ENCODE measurements at places on chromosomes 16 and 17.

DNA sequence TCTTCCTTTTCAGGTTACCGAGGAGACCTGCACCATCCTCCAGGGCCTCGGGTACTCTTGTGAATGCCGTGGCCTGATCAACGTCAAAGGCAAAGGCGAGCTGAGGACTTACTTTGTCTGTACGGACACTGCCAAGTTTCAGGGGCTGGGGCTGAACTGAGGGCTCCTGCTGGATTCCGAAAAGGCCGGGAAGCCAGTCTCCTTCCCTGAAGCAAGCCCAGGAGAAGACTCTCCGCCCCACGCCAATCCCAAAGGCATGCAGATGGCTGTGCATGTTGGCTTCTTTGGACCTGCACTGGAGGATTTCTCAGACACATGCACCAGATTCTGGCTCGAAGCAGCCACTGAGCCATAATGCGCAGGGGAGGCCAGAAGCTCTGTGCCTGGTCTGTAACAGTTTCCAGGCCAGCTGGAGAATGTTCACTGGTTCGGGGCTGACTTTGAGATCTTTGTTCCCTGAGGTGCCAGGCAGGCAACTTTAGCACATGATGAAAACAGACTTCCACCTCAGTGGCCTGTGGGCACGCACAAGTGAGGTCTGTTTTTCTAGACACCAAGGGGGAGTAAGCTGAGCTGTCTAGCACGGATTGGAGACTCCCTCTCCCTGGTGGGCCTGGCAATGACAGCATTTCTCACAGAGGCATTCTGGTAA lies 49.1 kb downstream of the ADCY7 start:
- no peak for DNase-seq

GRCh38 chr17:45935197-45935709 lies 40.9 kb downstream of the MAPT start:
- no peak for DNase-seq

DNA sequence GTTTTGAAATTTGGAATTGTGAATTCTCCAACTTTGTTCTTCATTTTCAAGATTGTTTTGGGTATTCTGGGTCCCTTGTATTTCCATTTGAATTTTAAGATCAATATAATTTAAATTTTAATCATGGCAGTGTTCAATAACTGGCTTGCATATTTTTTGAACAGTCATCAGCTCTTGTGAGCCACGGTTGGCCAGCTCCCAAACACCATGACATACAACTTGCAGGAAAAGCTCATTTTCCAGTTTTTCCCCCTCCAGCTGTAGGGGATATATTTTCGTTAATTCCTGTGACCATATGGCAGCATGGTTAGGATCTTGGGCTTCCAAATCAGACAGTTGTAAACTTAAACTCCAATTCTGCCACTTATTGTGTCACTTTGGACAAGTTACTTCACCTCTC lies 690.1 kb downstream of the WWOX start:
- no peak for DNase-seq

- no peak for DNase-seq
These were observed 29.3 kb downstream of the HIC1 start for GRCh38 chr17:2084036-2084765.

GRCh38 chr17:1752425-1753262 lies 9.2 kb upstream of the SERPINF1 start:
- DNase-seq, result no peak

GRCh38 chr16:52529226-52529625 lies 17.7 kb downstream of the TOX3 start:
- no peak for DNase-seq

DNA sequence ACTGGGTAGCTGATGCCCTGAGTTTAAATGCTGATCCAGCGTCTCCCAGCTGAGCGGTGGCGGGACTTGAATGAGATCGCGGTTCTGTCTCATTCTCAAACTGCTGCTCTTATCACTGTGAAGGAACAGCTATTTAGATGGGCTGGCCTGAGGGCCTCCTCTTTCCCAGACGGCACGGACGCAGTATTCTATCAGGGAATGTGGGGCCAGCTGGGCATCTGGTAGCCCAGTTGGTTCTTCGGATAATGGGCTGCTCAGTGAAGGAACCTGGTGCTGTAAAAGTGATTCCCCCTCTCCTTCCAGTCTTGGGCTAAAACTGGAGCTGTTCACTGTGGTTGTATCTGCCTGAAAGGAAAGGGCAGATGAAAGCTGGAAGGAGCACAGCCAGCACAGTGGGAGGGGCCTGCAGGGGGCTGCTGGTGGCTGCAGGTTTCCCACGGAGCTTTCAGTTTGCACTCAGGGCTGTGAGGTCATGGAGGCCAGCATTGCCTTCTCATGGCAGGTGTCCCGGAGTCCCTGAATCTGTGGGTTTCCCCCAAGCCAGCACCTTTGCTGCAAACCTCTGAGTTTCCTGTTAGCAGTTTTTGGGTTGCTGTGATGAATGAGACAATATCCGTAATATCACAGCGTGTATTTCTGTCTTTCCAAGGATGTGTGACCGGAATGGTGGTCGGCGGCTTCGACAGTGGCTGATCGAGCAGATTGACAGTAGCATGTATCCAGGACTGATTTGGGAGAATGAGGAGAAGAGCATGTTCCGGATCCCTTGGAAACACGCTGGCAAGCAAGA lies 3.6 kb downstream of the IRF8 start:
- DNase-seq, result no peak

GRCh38 chr17:71703701-71704100 lies 417.1 kb upstream of the SOX9 start:
- no peak for DNase-seq

DNA sequence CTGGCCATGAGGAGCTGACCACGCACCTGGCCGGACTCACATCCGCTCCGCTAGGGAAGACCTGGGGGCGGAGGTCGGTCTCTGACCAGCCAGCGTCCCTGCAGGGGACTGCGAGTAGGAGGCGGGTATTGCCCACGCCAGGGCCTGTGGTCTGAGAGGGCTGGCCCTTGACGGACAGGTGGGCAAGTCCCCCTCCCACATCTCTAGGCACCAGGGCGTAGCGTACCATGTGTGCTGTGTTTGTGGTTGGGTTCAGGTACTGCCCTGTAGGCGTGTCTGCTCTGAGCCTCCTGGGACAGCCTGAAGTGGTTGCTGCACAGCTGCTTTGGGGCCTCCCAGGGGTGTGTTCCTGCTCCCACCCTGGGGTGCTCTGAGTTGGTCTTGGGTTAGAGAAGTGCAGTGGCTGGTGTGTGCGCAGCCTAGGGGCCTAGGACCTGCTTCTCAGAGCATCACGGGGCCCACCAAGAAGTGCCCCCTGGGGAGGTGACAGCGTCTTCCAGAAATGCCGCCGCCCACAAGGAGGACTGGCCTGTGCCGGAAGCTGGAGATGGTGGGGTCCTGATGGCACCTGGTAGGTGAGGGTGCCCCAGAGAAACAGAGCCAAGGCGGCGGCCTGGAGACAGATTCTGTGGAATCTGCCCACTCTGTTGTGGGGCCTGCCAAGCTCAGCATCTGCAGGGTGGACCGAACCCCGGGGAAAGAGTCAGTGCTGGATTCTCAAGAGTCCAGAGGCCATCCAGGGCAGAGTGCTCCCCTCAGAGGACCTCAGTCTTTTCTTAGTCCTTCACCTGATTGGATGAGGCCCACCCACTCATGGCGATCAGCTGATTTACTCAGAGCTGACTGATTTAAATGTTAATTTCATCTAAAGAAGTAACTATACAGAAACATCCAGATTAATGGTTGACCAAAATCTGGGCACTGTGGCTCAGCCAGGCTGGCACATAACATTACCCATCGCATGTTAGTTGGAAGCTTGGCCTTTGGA lies 48.3 kb downstream of the WDR45B start:
- DNase-seq, result no peak

DNA sequence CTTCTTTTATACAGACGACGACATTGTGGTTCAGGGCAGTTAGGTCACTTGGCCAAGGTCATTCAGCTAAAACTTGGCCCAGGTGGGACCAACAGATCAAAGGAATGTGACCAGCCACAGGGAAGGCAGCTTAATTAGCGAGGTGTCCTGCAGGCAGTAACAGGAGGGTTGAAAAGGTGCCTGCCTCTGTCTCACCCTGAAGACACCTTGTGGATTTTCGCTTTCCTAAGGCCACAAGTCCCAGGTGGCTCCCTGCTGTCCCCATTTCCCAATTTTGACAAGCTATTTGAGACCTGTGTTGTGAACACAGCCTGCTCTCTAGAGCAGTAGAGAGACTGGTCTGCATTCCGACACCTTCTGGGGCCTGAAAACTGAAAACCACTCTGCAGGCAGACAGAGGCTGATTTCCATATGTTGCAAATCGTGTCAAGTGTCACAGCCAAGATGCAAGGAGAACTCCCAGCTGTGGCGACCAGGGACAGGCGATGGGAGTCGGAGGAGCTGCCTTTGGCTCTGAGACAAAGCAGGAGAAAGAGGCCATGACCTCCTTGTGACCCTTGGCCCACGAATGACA lies 593.1 kb upstream of the CDH5 start:
- no peak for DNase-seq

DNA sequence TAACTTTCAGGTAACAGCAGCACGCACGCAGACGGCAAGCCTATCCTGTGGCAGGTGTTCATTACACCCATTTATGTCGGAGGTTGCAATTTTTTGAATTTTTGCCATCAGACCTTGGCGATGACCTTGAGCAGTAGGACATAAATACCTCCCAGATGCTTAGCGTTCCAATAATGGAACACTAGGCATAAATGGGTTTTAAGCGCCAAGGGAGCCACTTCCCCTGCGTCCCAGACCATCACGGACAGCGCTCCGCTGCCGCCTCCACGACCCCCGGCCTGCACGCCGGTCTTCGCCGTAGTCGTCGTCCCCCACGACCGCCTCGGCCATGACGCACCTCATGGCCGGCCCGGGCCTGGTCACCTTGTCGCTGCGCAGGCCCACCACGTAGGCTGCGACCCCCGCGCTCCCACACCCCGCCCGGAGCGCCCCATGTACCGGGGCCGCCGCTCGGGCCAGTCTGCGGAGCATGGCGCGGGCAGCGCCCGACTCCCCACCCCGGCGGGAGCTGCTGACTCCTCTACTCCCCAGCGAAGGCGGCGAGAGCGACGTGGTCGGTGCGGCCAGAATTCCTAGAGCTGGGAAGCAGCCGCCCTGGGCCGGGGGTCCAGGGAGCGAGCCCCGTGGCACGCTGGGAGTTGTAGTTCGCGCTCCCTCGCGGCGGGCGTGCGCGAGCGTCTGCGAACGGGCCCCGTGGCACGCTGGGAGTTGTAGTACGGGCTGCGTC lies 22.7 kb downstream of the TMEM235 start:
- DNase-seq, result peak; percentile 91

DNA sequence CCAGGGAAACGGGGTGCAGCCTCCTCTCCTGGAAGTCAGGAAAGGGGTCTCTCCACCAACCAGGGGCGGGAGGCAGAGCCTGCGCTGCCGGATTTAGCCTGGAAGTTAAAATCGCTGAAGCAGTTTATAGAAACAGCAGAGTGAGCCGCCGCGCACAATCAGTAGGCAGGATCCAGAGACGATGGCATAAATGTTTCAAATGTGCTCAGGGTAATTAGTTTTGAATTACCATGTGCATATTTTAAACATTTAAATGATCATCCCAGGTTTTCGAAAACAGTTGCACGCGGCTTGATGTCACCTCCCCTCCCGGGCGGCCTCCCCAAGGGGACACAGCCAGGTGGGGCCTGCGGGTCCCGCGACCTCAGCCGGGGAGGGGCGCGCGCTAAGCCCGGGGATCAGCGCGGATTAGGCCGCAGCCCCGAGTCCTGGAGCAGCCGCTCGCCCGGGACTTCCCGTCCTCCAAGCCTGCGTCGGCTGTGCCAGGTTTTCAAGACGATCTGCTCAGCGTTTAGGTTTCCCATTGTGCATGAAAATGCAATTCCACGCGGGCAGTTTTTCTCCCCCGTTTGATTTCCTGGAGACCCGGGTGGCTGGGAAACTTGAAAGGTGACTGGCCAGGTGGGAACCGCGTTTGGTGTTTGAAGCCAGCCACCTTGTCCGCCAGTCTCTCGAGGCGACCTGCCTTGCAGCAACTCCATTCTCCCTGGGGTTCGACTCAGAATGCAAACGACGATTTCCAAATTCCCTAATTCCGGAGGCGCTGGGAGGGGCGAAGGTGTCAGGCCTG lies 78.3 kb downstream of the RPA1 start:
- no peak for DNase-seq

DNA sequence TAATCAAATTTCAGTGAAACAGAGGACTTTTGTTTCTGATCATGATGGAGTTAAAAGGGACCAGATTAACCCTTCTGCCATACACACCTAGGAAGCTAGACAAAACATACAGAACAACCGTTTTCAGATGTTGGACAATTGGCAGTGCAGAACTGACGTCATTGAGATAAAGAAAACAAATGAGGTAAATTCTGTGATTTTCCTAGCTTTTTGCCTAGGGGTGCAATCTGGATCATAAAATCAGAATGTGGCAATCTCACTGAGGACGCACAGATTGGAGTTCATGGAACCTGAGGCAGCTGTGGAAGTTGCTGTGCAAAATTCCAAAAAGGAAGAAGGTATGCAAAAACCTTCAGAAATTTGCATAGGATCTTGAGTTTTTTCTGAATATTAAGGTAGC lies 15.0 kb upstream of the USP32 start:
- DNase-seq, result no peak

DNA sequence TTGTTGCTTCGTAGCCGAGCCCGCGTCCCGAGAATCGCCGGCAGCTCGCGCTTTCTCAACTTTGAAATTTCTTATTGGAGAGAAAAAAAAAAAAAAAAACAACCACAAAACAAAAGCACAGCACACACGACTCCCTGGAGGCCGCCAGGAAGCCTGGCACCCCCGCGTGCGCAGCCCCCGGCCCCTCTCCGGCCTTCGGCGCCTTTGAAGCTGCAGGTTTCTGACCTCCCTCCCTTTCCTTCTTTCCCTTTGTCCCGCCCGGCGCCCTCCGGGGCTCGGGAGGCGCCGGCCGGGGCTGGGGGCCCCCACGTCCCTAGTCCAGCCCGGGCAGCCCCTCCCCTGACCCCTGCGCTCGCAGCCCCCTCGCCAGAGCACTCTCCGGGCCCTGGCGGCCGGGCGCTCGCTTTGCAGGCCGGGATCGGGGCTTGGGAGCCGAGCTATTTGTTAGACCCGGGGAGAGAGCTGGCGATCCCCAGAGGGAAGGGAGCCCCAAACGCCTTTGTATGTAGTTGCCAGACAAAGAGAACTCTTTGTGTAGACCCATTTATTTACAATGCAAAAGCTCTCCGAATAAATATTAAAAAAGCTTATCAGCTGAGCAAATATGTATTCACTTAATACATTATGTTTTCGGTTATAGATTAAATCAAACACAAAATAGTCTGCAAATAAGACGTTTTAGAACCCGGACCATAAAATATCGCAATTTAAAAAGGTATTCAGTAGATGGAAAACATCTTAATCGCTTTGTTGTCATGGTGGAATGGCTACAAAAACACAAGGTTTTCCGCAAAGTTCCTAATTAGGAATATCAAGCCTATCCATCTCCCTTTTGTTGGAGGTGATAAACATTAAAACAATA lies 2.3 kb downstream of the BAHCC1 start:
- peak; percentile 45 for DNase-seq

DNA sequence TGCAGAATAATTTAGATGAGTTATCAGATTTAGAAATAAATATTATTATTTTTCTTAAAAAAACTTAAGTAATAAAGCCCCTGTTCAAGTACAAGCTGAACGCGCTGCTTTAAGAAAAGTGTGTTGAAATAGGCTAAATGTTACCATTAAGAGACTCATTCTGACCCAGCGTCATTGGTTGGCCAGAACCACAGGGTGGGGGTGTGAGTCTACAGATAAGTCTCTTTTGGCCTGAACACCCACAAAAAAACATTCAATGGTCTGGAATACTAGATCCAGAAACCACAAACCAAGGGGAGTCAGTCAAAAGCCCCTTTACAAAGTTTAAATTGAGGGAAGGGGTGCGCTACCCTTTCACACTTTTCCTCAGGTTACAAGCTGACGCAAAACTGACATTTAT lies 776.1 kb downstream of the KCNJ2 start:
- no peak for DNase-seq

- DNase-seq, result no peak
These were observed 74.1 kb downstream of the ASIC2 start for GRCh38 chr17:33218698-33219601.

All from midbrain (tissue), 1 donor.